ENCODE measurements at places on chromosomes 13 and 19.

DNA sequence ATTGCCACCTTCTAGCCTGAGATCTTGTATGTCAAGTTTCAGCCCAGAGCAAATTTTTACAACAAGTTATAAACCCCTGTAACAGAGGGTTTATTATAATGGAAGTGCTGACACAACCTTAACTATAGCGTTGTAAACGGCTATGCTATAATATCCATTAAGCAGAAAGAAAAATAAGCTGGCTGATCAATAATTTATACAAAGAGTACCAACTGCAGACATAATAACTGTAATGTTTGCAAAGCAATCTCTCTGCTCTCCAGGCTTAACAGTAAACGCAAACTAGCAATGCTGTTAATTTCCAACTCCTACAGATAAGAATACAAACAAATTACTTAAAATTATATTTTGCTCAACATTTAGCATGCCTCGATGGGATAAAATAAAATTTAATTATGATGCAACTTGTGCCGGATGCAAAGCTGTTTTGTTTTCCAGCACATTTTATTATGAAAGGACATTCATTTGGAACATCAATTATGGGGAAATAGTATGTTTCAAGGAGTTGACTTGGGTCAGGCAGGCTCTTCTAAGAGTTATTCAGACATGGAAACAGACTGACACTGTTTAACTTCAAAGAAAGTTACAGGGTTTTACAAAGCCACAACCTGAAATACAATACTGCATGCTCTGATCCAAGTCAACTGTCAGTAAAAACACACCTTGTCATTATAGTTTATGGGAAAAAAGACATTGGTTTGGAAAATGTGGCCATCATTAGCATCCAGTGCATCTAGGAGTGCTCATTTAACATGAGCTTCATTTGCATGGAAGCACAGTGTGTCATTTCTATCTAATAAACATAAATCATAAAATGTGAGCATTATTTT is 6.6 kb upstream of the DACH1 start:
- no peak for DNase-seq

GRCh38 chr13:23516702-23517101 is 53.5 kb upstream of the TNFRSF19 start:
- DNase-seq = no peak

DNA sequence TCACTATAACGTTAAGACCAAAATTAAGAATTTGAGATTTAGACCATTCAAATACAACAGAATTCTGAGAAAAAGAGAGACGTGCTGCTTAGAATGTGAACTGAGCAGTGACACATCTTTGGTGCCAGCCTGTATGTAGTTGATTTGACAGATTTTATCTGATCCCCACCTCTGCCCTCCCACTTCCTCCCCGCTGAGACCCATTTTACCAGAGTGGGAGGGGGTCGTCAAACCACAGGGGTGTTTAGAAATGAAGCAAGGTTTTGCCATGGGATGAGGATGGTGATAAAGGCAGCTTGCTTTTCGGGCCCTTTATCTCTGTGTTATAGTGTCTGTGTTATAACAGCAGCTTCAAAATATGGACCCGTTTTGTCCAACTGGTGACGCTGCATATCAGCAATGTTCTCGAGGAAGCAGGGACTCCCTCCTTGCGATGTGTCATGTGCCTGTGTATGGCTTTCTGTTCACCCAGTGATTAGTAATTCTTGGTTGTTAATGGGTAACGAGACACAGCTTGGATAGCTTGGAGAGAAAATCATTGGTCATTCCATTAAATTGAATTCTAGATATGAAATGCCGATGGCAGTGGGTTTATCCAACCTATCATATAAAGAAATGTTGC is 125.0 kb downstream of the HS6ST3 start:
- DNase-seq = no peak

DNA sequence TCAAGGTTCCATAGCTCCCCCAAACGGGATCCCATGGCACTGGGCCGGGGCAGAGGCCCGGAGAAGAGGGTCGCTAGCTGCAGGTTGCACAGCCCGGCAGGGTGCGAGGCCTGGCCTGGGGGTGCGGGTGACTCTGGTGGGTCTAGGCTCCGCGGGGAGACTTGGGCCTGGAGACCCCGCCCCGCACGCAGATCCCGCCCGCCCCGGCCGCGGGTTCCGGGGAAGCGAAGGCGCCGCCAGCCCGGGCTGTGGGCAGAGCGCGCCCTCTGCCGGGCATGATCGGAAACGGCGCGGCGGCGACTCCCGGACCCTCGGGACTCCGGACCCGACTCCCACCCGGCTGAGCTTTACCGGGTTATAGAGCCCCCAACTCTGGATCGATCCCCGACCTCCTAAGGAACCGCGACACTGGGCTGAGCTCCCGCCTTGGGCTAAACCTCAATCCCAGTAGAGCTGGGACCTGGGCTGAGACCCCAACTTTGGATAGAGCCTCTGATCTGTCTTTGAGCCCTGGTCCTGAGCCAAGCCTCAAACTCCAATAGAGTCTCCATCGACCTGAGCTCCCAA is 3.1 kb upstream of the TNFAIP8L1 start:
- DNase-seq = peak; percentile 65

- no peak for DNase-seq
These were observed 26.3 kb downstream of the UBXN6 start for GRCh38 chr19:4431296-4431695.

DNA sequence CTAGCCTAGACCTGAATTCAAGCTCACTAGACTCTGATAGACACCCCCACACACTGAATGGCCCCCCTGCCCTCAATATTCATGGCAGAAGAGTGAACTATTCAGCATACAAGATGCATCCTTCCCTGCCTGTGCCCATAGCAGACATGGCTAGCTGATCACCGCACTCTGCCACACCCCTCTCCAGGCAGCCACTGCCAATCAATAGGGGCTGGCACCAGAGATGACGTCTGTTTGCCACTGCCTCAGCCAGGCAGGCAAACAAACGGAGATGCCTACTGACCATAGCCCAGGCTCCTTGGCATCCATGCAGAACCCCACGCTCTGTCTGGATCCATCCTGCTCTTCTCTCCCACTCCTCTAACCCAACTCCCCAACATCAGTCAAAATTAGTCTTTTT is 13.8 kb upstream of the NPAS1 start:
- no peak for DNase-seq

GRCh38 chr13:38767506-38768265 is 80.8 kb downstream of the FREM2 start:
- DNase-seq = no peak

- no peak for DNase-seq
These were observed 26.5 kb downstream of the MYCBP2 start for GRCh38 chr13:77300176-77301037.

DNA sequence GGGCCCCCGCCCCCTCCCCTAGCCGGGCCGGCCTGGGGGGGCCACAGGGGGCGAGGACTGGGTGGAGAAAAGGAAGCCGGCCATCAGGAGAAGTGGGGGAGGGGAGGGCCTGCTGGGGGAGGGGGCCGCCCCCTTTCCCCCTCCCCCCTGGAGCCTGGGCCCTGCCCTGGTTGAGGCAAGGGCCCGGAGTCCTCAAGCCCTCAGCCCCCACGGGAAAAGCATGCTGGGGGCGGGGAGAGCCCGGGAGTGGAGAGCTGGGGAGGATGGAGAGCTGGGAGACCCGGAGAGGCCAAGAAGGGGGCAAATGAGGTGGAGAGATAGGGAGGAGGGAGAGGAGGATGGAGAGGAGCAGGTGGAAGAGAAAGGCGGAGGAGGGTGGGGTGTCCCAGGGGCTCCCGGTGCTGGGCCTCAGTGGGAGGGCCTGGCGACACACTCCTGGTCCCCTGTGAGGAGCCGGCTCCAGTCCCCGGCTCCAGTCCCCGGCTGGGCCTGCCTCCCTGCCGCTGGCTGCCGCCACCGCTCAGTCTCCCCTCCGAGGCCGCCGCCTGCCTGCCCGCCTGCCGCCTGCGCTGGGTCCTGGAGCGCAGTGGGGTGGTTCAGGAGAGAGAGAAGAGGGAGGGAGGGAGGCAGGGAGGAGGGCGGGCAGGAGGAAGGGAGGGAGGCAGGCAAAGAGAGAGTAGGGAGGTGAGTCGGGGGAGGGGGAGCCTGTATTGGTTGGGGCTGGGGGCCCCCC is at the start of gene GRIK5:
Gene GRIK5 (minus strand): TSS at position 588 of the 733 bp plus-strand sequence. CDS start 4,436 bp downstream, outside the sequence.
- DNase-seq = no peak

GRCh38 chr19:32407004-32407992 is 1.7 kb downstream of the DPY19L3 start:
- no peak for DNase-seq

DNA sequence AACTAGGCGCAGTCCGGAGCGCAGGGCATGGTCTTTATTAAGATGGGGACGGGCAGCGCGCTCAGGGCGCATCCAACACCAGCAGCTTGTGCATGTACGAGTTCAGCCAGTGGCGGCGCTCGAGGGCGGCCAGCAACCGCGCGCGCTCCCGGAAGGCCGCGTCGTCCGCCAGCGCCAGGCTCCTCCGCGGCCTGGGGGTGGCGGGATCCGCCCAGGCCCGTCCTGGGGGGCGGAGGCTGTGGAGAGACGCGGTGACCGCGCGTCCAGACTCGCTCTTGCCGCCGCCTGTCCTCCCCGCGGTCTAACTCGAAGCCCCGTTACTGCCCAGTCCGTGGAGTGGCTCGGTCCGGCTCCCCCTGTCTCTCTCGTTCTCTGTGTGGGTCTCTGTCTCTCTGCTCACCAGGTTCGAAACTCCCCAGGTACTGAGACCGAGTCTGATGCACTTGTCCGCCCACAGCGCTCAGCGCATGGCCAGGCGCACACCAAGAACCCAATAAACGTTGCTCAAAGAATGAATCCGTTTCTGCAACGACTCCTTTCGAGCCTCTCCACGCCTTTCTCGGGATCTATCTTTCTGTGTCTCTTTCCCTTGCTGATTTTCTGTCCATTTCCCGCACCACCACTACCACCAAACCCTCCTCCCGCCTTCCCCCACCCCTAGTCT is 702 bp downstream of the PTH2 start:
- no peak for DNase-seq

DNA sequence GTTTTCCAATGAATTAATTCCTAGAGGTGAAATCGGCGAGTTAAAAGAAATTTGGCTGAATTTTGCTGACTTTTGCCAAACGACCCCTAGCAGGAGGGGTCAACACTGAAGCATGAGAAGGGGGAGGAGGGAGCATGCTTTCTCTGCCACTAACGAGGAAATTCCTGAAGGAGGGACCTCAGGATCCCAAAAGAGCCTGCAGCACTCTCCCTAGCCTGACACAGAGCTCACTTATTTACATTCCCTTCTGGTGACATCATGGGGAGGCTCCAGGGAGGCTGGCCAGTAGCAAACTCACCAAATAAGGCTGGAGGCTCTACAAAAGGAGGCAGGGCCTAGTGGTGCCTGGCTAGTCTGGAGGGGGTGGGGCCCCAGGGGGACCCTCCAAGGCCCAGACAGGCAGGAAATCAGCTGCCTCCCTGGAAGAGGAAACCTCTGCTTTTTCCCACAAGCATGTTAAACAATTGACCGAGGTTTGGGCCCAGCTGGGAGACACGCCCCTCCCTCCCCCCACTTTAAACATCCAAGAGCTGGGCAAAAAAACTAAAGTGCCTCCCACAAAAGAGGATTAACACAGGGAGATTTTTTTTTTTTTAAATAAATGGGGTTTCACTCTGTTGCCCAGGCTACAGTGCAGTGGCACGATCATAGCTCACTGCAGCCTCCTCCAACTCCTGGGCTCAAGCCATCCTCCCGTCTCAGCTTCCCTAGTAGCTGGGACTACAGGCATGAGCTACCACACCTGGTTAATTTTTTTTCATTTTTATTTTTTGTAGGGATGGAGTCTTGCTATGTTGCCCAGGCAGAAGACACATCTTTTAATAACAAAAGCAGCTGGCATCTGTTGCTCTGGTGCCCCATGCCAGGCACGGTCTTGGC is 2.1 kb downstream of the DAPK3 start:
- DNase-seq = no peak

DNA sequence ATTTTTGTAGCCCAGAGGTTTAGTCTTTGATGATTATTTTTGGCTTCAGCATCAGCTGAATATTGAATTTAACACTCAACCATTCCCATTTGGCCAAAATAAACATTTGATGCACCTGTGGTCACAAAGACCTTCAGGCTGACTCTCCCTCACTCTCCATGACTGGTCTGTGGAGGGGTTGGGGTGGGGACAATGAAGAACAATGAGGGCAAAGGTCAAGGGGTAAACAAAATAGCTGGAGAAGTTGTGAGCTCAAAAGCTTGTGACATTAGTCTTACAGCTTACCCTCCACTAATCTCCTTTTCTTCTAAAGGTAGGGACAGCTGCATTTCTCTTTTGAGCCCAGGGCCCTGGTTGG is 86.9 kb downstream of the SLC15A1 start:
- no peak for DNase-seq

GRCh38 chr13:112850273-112850672 is 118.7 kb upstream of the MCF2L start:
- no peak for DNase-seq

- DNase-seq = no peak
These were observed 11.3 kb upstream of the MKNK2 start for GRCh38 chr19:2062389-2062729.

DNA sequence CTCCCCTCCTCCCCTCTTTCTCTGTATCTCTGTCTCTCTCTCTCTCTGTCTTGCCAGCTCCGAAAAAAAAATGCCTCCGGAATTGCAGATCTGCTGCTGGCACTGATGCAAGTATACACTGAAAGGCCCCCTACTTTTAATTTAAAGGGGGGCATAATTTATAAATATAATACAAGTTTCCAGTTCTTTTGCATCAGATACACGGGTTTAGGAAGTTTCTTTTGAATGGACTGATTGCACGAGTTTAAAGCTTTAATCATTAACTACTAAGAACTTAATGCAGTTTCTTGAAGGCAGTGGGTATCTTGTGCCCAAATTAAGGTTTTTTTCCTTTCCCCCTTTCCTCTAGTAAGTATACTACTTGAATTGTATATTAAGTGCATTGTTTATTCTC is 1.4 kb downstream of the FGF9 start:
- DNase-seq = no peak

- no peak for DNase-seq
These were observed 7.7 kb downstream of the ZIC5 start for GRCh38 chr13:99963816-99964339.

GRCh38 chr13:48507021-48507420 is 25.9 kb downstream of the RCBTB2 start:
- DNase-seq = no peak

DNA sequence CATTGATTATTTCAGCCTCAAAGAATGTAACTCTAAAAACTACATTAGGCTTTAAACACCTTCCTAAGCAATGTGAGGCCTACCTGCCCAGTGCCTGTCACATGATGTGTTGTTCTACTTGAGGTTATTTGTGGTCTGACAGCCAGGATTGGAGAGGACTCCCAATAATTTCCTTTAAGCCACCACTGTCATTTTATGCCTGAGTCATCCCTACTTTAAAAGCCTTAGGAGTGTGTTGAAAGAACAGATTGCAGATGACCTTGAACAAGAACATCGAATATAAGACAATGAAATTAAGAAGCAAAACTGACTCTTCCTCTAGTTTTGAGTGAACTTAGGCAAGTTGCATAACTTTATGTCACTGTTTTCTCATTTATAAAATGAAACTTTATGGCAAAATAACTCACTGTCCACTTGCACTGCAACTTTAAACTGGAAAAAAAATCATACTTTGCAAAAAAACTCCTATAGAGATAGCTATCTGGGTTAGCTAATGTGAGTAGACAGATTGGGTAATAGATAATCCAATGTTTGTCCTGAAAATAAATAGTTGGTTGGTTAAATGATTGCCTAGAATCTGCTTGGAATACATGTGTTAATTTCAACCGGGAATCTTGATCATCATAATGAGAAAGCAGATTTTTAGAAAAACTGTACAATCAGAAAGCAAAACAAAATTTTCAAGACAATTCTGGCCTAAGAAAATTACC is 361.2 kb downstream of the SUCLA2 start:
- DNase-seq = no peak

GRCh38 chr19:35115177-35115951 is at the start of gene FXYD3:
TSS of gene FXYD3 (plus strand) at chr19:35115823. CDS start at chr19:35119377, 3,554 bp downstream.
- DNase-seq = no peak

GRCh38 chr13:60211548-60211947 is 47.8 kb upstream of the DIAPH3 start:
- DNase-seq = no peak

All from activated T-cell treated with anti-CD3 and anti-CD28 coated beads for 24 hours (primary cell).